CMK (cell line): ENCODE measurements at places on chromosomes 11 and 22.

DNA sequence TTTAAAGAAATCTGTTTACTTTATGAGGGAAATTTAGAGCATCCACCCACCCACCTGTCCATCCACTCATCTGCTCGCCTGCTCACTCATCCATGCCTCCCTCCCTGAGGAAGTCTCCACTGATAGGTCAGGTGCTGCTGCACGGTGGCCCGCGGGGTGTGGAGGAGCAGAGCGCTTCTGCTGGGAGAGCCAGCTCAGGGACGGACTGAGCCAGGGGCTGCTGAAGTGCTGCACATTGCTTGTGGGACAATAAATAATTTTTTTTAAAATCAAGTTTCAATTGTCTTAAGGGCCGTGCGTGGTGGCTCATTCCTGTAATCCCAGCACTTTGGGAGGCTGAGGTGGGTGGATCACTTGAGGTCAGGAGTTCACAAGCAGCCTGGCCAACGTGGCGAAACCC is 148.9 kb downstream of the TBC1D22A start:
- no peak for DNase-seq

- DNase-seq = no peak
Measured at GRCh38 chr11:43546561-43547429, 133.7 kb upstream of the HSD17B12 start.

GRCh38 chr11:2298795-2299761 is 2.6 kb downstream of the C11orf21 start:
- DNase-seq = no peak

DNA sequence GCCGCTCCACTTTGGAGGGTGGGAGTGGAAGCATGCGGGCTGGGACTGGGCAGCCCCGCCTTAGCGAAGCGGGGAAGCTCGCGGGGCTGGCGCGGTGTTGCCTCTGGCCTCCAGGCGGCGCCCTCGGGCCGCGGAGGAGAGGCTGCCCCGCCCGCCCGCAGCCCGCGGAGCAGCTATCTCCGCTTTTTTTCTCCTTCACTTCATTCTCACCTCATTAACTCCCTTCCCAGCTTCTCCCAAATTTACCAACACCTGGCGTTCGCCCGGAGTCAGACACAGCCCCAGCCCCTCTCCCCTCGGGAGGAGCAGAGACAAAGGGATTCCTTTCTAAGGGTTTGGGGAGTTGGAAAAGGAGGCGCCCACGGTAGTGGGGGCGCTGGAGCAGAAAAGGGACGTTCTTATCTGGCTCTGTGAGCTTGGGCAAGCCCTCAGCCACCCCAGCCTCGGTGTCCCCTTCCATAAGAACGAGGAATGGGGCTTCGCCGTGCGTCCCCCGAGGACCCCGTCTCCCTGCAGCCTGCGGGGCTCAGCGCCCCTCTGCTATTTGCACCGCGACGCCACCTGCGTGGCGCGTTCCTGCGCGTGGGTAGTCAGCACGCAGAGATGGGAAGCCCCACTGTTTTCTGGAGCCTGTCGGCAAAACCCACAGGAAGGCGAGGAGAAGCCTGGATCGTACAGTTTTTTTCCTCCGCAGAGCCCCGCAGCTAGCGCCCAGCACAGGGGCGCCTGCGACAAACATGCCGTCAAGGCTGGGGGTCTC is 1.5 kb upstream of the WNT11 start:
- no peak for DNase-seq
